OCI-M1 (cell line): ENCODE measurements at places on chromosomes 11 and 22.

- no peak for DNase-seq
Observed at GRCh38 chr22:44462246-44463010, 35.6 kb downstream of the RTL6 start.

DNA sequence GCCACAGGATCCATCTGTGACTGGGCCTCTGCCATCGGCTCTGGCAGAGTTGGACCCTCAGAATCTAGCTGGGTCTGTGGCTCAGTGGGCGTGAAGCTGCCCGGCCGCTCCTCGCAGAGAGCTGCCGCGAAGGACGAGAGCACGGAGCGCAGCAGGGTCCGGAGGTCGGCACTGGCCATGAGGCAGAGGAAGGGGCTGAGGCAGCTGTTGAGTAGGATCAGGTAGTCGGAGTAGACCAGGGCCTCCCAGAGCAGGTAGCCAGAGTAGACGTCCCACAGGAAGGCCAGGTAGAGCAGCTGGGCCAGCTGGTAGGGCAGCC, 912 bp downstream of the GPR152 start:
- no peak for DNase-seq

DNA sequence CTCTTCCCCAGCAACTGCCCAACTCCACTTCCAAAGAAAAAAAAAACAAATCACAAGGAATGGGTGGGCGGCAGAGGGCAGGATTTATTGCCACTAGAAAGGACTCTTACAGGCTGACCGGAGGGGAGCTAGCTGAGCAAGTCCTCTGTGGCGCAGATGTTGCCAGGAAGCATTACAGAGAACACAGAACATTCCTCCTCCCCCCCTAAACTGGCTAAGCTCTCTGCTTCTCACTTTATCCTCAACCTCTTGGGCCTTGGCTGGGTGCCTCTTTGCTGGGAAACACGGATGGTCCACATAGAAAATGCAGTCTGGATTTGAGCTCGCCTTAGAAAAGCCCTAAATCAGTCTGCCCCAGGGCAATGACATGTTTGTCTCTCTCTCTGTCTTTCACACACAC, 12.6 kb upstream of the FJX1 start:
- DNase-seq, result no peak

GRCh38 chr11:113365895-113366294, 21.7 kb upstream of the ANKK1 start:
- DNase-seq, result no peak

DNA sequence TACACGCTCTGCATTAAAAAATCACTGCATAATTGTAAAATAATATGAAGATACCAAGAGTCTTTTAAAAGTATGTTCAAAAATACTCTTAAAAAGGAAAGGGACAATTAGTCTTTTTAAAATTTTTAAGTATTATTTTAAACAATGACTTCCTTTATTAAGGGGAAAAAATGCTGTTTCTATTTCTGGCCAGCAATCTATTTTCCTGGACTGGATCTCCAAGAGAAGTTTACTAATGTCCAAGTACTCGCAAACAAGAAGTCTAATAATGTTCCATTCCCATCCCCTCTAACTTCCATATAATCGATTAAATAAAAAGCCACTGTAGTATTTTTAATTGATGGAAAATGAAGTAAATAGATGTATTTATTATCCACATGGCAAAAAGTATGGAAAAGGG, 123.7 kb downstream of the MPPED2 start:
- no peak for DNase-seq

DNA sequence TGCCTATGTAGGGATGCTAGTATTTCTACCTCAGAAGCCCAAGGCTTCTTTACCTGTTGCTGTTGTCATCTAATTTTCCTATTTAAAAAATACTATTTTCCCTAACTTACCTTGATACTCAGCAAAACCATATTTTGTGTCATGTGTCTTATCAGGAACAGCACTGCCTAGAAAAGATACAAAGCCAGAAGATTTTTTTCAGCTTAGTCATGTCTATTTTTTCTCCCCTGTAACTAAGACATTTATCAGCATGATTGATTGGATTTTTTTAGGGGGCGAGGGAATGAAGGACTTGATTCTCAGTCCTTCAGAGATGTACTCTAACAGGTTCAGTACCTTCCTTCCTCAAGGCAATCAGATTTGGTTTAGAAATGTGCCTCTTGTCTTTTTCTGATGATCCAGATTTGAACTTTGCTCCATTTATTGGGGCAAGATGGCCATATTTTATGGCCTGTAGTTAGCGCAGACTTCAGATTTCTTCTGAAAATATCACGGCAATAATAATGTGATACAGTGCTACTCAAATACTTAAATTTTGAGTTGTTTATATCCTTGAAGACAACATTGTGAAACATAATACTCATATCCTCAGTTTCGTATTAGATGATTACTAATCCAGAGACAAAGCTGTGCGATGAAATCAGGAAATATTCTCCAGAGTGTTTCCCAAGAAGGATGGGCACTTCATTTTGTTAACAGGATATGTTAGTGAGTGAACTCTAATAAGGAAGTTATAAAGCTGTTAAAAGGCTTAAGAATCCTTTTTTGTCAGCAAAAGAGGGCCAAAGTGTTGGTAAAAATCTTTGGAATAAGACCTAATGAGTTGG, 3.8 kb upstream of the PIK3IP1 start:
- peak; percentile 35 for DNase-seq

GRCh38 chr22:41524251-41524661, 20.0 kb downstream of the POLR3H start:
- no peak for DNase-seq

DNA sequence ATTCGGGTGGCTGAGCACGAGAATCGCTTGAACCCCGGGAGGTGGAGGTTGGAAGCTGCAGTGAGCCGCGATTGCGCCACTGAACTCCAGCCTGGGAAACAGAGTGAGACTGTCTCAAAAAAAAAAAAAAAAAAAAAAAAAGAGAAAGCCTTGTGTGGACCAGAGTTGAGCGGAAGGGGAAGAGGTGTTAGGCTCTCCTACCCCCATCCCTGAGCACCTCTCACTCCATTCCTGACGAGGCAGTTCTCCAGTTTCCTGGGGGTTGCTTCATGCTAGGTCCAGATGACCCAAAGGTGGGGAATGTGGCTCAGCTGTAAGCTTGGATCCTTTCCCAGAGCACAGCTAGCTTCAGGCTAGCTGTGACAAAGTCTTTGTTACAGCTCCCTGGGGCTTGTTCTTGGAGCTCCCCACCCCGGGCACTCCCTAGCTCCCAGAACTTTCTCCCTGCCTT, 8.8 kb upstream of the DNAL4 start:
- no peak for DNase-seq

DNA sequence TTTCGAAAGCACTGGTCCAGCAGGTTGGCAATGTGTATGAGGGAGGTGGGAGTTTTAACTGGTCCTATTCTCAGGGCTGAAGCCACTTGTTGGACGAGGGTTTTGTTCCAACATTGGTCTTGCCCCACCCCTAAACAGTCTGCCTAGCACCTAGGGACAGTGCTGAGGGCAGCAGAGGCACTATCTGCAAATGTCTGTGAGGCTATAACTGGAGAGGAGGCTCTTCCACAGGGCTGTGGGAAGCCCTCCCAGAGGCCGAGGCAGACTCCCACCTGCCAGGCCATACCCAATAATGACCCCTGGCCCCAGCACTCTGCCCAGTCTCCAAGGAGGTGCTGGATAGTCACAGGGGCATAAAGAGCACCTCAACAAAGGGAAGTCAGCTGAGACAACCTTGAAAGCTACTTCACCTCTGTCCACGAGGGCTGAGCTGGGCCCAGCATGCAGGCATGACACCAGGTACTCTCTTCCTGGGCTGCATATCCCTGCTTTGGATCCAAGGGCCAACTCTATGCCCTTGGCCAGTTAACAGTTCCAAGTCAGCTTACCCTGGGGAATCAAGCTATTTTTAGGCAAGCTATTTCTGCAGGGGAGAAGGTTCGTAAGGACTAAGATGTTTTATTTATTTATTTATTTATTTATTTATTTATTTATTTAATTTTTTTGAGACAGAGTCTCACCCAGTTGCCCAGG, 40.2 kb upstream of the SLC25A1 start:
- DNase-seq, result peak; percentile 53

- DNase-seq, result no peak
Observed at GRCh38 chr22:23556026-23556620, 24.0 kb downstream of the IGLL1 start.

GRCh38 chr22:30169002-30169401, 77.6 kb downstream of the LIF start:
- DNase-seq, result no peak

GRCh38 chr11:9775398-9775779, 111.5 kb downstream of the SWAP70 start:
- no peak for DNase-seq

DNA sequence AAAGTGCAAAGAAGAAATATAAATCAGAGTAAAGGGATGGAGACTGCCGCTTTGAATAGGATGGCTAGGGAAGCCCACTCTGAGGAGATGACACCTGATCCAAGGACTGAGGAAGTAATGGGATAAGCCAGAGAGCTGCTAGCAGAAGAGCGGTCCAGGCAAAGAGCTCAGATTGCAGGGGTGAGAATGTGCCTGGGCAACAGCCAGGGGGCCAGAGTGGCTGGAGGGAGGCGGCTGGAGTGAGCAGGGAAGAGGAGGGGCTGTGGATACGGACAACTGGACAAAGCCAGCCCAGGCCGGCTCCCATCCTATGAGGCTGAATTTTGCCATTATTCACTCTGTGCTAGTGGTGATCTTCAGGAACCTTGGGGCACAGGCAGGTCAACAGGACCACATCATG, 360.3 kb upstream of the SYN3 start:
- no peak for DNase-seq

- no peak for DNase-seq
Observed at GRCh38 chr11:84522331-84522730, 1104.8 kb downstream of the DLG2 start.

- DNase-seq, result peak; percentile 38
Observed at GRCh38 chr22:27283714-27284113, 517.8 kb downstream of the MN1 start.

- DNase-seq, result peak; percentile 81
Observed at GRCh38 chr11:45097721-45098493, 48.5 kb upstream of the PRDM11 start.

DNA sequence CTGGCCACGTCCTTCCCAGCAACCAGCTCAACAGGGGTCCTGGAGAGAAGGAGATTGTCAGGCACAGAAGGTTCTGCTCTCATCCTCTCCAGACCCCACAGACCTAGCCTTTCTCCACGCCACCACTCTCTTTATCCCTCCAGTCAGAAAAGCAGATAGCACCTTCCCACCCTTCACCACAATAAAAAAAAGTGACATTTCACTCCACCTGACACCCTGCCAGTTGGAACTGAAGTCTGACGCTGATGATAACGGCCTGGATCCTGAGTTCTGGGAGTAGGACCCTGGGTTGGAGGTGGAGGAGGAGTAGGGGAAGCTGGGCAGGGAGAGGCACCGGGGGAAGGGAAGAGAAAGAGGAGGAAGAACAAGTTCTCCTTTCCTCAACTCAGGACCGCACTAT, 127.5 kb upstream of the ANO1 start:
- DNase-seq, result no peak

DNA sequence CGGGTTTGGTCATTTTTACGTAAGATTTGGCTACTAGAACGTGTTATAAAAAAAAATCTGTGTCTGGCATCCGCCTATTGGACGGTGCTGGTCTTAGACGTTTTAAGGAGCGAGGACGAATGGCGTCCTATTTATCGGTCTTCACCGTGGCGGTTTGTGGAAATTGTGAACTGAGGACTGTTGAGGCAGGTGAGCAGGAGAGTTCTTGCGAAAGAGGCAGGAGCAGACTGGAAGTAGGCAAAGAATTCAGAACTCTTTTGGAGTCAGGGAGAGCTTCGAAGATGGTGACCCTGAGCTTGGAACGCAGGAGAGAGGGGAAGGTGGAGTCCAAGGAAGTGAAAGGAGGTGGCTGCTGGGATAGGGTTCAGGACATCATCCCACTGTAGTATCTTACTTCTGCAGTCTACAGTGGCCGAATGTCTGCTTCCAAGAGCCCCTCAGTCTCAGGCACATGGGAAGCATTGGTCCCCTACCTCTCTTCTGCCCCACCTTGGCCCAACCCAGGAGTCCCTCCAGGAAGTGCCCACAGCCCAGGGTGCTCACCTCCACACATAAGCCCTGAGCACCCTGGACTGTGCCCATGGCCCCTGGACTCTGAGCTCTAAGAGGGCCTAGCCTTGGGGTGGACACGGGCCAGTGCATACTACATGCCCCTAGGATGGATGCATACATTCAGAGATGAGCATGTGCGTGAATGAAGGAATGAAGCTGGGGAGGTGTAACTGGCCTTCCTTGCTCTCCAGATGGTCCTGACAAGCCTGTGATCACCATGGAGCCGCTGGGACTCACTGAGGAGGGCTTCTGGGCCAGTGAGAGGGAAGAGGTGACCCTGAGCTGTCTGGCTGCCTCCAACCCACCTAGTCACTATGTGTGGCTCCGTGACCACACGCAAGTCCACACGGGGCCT, 3.7 kb downstream of the VSIG10L2 start:
- no peak for DNase-seq

DNA sequence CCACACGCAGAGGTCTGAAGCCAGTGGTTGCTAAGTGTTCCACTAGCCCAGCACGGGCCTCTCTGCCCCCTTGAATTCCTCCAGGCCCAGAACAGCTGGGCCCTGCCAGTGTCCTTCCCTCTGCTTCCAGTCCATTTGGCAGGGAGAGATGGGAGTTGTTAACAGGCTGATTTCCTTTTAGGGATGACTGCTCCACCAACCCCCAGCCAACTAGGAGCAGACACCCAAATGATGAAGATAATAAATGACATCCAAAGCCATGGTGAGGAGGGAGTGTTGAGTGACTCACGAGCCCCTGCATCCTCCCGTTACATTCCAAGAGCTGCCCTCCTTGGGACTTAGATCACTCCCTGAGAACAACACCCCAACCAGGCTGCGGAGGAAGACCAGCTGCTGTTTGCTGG, 20.6 kb downstream of the PARVA start:
- no peak for DNase-seq
